Stimulated activated CD4-positive, alpha-beta T cell treated with anti-CD3 and anti-CD28 coated beads, Interleukin-12 subunit alpha, Interleukin-12 subunit beta, amount 100 ng/mL, for 24 hours (primary cell): ENCODE measurements at places on chromosomes 5 and 9.

GRCh38 chr5:59299006-59299405, 594.5 kb downstream of the PDE4D start:
- DNase-seq = no peak

DNA sequence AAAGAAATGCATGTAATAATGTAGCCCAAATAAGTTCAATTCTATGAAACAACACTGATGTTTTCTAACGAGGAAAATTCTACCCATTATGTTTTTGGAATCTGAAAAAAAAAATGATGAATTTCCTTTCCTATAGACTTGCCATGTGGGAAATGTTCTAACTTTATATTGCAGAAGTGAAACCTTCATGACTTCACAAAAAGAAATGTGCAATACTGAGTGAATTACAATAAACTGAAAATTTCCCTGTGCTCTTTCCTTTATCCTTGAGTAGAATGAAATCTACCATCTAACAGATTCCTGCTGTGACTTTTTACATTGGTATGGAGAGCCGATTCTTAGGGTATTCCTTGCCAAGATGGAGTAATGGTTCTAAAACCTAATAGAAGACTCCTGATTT, 1622.5 kb downstream of the MAT2B start:
- DNase-seq = no peak

DNA sequence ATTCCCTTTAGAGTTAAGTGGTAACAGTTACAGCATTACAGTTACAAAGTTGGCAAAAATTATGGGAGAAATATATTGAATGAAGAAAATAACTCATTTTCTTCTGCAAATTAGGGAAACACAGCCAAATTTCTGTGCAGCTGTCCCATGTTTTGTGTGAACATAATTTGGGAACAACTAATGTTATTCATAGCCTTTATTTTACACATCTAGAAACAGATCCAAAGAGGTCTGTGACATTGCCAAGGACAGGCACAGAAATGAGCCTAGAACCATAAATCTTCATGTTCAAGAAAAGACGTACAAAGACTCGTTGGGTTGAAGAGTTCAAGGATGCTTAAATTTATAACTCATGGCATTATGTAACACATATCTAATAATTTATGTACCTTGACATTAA, 114.1 kb upstream of the TXNDC8 start:
- no peak for DNase-seq

- no peak for DNase-seq
Measured at GRCh38 chr5:71786337-71787055, 67.4 kb downstream of the CARTPT start.

DNA sequence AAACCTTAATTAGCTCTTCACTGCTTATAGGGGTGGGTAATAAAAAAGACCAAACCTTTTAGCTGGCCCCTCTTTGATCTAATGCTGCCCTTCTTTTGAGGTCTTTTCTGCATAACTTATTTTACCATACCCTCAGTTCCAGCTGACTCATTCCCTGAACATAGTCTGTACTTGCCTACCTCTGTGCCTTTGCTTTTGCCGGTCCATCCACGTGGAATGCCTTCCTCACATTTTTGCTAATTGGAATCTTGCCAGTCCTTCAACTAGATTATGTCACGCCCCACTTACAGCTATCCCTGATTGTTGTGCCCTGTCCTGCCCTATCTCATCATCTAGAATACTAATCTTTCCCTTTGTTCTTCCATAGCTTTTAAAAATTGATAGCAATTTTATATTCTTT, 44.2 kb downstream of the FAF2 start:
- DNase-seq = no peak

GRCh38 chr5:43096916-43097315, 23.8 kb upstream of the ZNF131 start:
- DNase-seq = no peak

DNA sequence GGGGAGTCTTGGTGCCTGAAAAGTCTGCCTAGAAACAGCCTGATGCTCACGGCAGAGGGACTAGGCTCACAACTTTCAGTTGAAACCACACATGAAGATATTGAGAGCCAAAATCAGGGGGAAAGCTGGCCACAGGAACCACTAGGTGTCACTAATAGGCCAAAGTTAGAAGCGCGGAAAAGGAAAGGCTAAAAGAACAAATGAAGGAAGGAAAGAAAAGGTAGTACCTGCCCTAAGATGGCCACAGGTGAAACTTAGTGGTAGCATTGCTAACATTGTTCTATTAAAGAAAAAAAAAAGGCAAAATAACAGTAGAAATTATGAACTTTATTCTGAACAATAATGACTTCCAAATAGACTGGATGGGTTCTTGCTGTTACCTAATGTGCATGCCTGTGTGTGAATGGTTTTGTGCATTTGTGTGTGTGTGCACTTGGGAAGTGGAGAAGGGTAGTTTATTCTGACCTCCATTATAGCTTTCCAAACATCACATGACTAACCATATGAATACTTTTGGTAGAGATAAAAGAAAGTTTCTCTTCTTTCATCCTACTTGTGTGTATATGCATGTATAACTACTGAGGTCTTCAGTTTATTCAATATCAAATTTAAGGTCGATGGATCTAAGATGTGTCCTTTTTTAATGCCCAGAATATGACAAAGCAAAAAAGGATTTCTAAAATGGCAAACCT, 2.1 kb upstream of the RFESD start:
- no peak for DNase-seq

DNA sequence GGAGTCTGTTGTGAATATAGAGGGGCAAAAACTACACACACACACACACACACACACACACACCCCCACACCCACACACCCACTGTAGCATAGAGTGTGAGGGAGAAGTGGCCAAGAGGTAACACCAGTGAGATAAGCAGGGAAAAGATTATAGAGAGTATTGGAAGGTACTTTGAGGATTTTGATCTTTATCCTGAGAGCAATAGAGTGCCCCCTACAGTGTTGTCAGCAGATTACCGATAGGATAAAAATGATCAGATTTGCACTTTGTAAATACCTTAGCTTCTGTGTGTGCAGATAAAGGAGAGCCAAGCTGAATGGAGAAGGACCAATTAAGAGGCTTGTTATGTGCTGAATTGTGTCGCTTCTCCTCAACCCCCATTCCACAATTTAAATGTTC, 32.3 kb downstream of the ERCC6L2 start:
- no peak for DNase-seq

DNA sequence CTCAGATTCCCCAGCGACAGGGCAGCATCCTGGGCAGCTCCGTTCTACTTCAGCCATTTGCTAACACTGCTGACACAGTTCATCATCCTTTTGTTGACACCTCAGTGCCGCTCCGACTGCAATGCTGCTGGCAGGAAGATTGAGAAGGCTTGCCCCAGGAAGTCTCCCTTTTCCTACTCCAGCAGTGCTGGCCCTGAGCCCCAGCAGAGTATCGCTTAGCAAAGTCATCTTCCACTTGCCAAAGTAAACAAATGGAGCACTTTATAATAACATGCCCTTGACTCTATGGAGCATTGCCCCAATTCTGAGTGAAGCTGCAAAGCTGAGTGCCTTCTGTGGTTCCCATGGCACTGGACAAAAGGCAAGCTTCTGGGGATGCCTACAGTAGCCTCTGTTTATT, 32.2 kb downstream of the PRLR start:
- DNase-seq = no peak

DNA sequence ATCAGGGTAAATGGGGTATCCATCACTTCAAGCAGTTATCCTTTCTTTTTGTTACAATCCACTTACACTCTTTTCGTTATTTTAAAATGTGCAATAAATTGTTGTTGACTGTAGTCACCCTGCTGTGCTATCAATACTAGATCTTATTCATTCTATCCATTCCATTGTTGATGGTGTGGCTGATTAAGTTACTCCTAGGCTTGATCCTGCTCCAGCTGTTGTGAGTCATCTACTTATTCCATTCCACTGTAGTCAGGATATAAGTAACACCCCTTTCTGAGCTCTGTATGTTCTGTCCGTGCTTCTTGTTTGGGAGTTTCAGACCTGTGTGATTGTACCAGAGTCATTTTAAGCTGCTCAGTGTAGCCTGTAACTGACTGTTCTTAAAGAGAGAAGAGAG, 122.5 kb upstream of the RUSC2 start:
- no peak for DNase-seq

GRCh38 chr5:33576726-33577590, 136.2 kb downstream of the TARS1 start:
- no peak for DNase-seq

GRCh38 chr9:109092051-109092580, 27.6 kb downstream of the TMEM245 start:
- no peak for DNase-seq

DNA sequence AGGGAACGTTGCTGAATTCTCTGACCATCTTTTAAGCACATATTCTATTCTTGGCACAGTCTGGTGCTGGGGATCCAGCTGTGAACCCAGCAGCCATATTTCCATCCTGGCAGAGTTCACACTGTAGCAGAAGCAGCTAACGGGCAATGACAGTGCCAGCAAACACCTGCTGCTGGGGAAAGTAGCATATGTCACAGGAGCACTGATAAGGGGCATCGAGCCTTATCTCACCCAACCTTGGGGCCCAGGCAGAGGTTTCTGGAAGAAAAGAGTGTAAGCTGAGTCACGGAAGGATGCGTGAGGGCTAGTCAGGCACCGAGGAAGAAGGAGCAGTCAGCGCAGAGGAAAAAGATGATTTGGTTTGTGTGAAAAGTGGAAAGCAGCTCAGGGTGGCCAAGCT, 1.1 kb downstream of the NDOR1 start:
- no peak for DNase-seq

GRCh38 chr5:78730300-78731094, 81.9 kb upstream of the LHFPL2 start:
- no peak for DNase-seq

DNA sequence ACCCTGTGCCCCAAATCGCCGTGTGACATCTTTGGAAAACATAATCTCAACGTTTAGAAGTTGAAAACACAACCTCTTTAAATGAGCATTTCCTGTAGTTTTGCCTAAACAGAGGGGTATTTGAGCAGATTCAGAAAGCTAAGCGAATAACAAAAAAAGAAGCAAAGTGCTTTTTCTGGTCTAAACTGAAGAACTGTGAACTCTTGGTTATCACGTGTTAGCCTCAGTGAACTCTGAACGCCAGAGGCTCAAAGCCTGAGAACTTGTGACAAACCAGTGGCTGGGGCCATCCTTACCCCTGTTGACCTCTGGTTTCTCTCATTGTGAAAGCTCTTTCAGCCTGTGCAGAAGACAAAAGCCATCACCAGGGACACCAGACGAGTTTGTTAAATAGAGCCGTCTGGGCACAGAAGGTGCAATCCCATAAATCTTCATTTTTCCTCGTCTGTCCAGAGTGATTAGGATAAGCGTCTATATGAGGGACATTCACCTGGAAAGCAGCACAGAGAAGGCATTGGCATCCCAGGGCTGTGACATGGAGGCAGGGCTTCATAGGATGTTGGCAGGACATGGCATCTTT, 61.4 kb upstream of the ICE1 start:
- no peak for DNase-seq

- no peak for DNase-seq
Measured at GRCh38 chr5:112757468-112758208, 20.0 kb downstream of the APC start.

GRCh38 chr5:172137046-172137445, 51.0 kb downstream of the STK10 start:
- no peak for DNase-seq

GRCh38 chr5:103904651-103905050, 342.1 kb upstream of the NUDT12 start:
- DNase-seq = no peak

DNA sequence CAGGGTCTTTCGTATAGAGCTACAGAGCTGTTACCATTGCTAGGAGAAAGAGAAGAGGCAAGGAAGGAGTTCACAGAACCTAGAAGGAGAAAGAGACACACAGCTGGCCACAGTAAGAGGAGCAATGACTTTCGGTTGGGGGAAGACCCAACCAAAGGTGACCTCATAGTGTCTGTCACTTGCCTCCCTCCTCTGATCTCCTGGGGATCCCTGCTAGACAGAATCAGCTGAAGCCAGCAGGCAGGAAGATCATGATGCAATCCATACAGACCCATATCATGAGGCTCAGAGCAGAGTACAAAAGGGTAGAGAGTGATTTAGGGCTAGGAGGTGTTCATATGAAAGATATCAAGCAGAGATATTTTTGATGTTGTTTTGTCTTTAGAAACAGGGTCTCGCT, 26.0 kb upstream of the EPB41L4B start:
- DNase-seq = no peak

DNA sequence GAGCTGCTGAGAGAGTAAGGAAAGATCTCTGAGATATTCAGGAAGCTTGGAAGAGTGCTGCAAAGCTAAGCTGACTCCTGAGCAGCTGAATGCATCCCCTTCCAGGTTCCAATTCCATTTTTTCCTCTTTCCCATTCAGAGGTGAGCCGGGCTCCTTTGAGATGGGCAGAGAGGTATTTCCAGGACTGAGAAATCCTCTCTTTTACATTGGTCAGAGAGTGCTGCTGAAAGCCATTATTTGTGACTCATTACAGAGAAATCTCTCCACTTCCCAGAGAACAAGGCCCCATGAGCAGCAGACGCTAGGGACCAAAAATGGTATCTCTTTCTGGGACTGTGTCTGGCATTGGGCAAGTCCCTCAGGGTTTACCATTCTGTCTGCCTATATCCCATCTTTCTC, 3.7 kb downstream of the MCTP1 start:
- DNase-seq = no peak

DNA sequence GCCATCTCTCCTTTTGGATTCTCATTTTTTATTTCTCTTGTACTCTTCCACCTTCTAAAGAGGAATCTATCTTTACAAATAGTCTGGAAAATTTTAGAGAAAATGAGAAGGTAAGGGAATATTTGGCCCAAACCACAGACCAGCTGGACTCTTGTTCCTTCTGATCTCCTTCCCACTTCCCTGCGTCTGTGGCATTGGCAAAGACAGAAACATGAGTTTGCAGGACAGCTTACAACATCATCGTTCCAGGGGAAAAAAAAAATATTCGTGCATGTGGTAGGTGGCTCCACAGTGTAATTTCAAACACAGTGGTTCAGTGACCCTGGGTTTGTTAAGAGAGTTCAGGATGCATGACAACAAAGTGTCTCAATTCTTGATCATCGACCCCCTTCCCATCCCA, 755.0 kb downstream of the DNAH5 start:
- no peak for DNase-seq

GRCh38 chr5:125695996-125696655, 727.1 kb upstream of the GRAMD2B start:
- no peak for DNase-seq

DNA sequence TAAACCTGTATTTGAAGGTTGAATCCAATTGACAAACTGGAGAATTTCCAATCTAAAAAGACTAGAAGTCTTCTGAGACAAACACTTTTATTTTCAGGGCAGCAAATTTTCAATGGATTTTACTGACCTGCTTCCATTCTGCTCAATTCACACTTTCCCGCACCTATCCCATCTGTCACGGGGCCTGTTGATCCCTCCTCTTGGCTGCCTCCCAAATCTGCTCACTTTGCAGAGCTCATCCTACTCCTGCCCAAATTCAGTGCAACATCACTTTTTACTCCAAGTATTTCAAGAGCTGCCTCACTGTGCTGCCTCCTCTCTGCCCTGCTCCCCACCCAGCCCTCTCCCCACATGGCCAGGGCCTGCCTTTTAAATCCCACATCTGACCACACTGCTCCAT, 35.1 kb downstream of the GOLM1 start:
- no peak for DNase-seq

GRCh38 chr9:70549926-70550325, 135.5 kb upstream of the KLF9 start:
- no peak for DNase-seq

GRCh38 chr5:132301344-132302271, 7.4 kb downstream of the SLC22A4 start:
- DNase-seq = no peak
